ENCODE measurements at places on chromosomes 5 and 9. TPM values are rescaled to one million over a fixed set of nuclear protein-coding genes. Genes with fewer than 3 reads are reported as not detected.

The PCDHGB3 gene
- total RNA-seq: 31.0 TPM

The PCDHGA11 gene
- 40.4 TPM for total RNA-seq

The PCDHGA1 gene
- 9.1 TPM for total RNA-seq

The SEC16A gene
- 29.7 TPM for total RNA-seq

The SPINK7 gene
- total RNA-seq: not detected

The IER5L gene
- total RNA-seq: 20.3 TPM

The ARL10 gene
- 108 TPM for total RNA-seq

The BAAT gene
- total RNA-seq: 0.31 TPM
